ENCODE measurements at places on chromosomes 5 and 9. TPM values are rescaled to one million over a fixed set of nuclear protein-coding genes. Genes with fewer than 3 reads are reported as not detected.

Gene ACSL6
- 0.15 TPM for total RNA-seq

Gene TEK
- 0.18 TPM for total RNA-seq

Gene GPRIN1
- total RNA-seq: 9.3 TPM

Gene ZMYND19
- 59.2 TPM for total RNA-seq
